MM.1S (cell line): ENCODE measurements at places on chromosomes 11 and 22.

DNA sequence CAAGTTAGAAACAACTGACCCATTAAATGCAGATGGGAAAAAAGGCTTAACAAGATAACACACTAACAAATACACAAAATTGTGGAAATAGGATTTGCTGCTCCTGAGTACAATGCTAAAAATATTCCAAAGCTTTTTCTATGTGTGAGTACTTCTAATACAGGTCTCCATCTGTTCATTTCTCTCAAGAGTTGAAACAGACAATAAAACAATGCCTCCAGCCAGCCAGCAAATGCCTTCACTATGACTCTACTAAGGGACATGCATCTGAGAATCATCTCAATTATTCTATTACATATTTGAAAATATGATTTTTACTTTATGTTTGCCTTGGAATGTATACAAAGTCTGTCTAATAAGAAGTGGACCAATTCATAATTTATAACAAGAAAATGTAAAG lies 119.0 kb downstream of the CADM1 start:
- no peak for DNase-seq

DNA sequence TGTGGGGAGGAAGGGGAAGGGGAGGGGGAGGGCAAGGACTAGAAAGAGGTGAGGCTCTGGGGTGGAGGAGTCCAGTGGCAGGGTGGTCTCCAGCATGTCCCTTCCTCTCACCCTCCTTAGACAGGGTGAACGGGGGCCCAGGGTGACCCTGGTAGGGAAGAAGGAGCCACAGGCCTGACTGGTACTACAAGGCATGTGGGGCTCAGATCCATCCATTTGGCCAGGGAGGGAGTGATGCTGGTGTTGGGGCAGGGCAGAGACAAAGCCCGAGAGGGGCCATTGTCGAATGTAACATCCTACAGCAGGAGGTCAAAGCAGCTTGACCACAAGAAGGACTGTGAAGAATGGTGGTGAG lies 69.0 kb upstream of the SHISAL1 start:
- DNase-seq = no peak

DNA sequence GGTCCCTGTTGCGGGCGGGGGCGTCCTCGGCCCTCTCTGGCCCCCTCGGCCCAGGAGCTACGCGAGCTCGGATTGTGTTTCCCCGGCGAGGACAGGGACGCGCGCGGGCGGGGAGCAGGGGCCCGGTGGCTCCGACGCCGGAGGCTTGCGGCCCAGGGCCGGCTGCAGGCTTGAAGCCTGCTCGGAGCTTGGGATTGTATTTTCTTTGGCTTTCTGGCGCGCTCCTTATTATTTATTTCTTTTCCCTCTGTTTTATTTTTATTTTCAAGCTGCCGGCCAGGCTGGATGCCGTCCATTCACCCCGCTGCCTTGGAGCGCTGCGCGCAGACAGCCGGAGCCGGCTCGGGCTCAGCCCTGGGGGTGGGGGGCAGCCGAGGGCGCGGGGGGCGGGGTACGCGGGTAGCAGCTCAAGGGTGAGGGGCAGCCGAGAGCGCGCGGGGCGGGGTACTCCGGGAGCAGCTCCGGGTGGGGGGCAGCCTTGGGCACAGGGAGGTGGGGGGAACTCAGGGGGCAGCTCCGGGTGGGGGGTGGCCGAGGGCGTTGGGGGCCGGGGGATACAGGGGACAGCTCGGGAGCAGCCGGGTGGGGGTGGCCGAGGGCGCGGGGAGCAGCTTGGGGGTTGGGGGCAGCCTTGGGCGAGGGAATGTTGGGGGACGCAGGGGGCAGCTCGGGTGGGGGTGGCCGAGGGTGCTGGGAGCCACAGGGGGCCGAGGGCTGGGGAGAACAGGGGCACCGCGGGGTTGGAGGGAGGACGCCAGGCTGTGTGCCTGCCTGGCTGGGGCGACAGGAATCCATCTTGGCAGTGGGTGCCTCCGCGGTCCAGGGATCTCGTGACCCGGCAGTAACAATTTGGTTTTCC lies 42.7 kb downstream of the KCNJ1 start:
- DNase-seq = no peak

DNA sequence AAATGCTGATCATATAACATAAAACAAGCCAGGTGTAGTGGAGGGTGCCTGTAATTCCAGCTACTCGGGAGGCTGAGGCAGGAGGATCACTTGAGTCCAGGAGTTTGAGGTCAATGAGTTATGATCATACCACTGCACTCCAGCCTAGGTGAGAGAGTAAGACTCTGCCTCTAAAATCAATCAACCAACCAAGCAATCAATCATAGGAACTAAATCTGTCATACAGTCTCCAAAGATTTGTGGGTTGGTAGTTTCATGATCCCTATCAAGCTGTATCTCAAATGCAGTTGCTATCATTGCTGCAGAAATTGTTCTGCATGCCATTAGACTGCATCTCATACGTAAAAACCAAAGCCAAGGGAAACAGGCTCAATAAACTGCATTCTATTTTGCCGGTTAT lies 33.1 kb downstream of the NARS2 start:
- no peak for DNase-seq

DNA sequence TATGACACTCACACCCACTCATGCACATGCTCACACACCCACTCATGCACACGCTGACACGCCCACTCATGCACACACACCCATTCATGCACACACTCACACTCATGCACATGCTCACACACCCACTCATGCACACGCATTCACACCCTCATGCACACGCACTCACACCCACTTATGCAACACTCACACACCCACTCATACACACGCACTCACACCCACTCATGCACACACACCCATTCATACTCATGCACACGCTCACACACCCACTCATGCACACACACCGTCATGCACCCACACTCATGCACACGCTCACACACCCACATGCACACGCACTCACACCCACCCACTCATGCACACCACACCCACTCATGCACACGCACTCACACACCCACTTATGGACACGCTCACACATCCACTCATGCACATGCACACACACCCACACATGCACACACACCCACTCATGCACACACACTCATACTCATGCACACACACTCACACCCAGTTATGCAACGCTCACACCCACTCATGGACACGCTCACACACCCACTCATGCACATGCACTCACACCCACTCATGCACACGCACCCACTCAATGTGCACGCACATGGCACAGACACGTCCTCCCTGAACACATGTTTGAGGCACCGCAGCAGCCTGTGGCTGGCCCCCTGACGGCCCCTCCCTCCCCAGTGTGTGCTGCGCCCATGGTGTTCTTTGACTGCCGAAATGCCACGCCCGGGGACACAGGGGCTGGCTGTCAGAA lies 17.9 kb downstream of the MUC5AC start:
- no peak for DNase-seq

GRCh38 chr11:67351275-67352005 lies 1.9 kb downstream of the POLD4 start:
- DNase-seq = peak; percentile 76
